ENCODE measurements at places on chromosomes 16 and 17. TPM values are rescaled to one million over a fixed set of nuclear protein-coding genes. Genes with fewer than 3 reads are reported as not detected.
A peak's percentile ranks its signal among the peaks of the same experiment; 100 is the strongest.

DNA sequence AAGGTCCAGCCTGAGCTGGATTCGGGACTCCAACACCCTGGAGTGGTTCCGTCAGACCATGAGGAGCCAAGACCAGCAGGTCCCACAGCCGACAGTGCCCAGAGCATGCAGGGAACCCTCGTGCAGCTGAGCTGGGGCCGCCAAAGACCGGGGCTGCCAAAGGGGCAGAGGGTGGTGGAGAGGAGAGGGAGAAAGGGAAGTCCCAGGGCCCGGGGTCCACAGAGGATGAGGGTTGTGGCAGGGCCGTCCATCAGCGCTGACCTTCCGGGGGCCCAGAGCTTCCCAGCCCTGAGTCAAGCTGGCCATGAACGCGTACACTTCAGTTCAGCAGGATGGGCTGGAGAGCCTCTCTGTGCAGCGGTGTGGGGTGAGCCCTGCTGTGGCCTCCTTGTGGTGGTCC, 6.7 kb upstream of the CAPN15 start:
- no peak for DNase-seq

- no peak for DNase-seq
These were observed 14.2 kb upstream of the ADGRG3 start for GRCh38 chr16:57653936-57654335.

- DNase-seq, result no peak
These were observed 20.7 kb downstream of the CPNE2 start for GRCh38 chr16:57113042-57113453.

- no peak for DNase-seq
These were observed 26.9 kb upstream of the CLEC18A start for GRCh38 chr16:69924041-69924775.

- no peak for DNase-seq
These were observed 49.0 kb downstream of the RHOT1 start for GRCh38 chr17:32191306-32191705.

- DNase-seq, result no peak
These were observed 6.5 kb upstream of the CTCF start for GRCh38 chr16:67555795-67556212.

DNA sequence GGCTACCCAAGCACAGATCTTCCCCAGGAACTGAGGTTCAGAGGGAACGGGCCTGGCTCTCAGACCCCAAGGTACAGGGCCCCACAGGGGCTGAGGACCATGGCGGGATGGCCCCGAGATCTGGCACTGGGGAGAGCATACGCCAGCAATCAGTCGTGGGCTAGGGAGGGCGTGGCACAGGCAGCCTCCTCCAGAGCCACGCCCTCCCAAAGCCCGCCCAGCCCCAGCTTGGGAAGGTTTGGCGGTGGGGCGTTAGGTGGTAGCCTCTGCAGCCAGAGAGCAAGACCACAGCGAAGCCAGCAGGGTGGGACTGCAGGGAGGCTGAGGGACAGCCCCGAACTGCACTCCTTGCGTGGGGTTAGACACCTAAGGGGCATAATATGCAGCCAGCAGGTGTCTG, 11.6 kb downstream of the WNT9B start:
- DNase-seq, result no peak

DNA sequence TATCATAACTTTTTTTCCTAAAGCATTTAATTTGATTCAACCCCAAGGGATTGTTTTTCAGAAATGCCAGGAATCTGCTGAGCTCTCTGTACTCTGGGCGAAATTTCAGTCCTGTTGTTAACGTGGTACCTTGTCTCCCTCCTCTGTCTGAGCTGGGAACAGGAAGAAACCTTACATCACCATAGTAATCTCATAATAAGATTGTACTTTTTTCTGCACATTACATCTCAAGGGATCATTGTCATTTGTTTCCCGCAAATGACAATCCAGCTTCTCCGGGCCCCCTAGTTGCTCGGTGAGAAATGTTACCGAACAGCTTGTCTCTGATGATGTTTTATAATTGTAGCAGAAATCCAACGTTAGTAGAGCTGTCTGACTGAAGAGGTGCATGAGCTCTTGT, 152.7 kb upstream of the ERCC4 start:
- no peak for DNase-seq

DNA sequence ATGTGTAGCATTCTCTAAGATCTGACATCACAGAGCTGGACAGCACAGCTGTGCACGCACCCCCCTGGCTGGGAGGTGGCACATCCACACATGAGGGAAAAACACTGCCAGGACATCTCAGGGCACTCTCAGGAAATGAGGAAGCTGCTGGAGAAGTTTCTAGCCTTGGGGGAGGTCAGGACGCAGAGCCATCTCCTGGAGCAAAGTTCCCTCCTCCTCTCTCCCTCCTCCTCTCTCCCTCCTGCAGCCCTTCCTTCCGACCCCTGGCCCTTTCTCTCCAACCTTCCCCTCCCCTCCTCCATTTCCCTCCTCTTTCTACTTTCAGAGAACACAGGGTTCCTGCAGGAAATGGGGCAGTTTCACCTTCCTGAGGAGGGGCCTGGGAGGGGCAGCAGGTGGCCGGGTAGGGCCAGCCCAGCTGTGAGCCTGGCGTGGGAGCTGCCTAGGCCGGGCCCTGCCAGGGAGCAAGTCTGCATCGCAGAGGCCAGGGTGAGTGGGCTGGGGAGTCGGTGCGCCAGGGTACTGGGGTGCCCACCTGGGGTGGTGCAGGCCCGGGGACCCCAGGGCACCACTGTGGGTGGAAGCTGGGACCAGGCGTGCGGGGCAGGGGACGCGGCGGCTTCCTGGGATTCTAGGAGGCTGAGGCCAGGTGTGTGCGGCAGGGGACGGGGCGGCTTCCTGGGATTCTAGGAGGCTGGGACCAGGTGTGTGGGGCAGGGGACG, at the start of gene DPEP1:
TSS of gene DPEP1 (plus strand) at position 412 of the 723 bp plus-strand sequence. CDS start 16,769 bp downstream, outside the sequence.
- DNase-seq, result no peak

- no peak for DNase-seq
These were observed 96.5 kb downstream of the GOSR1 start for GRCh38 chr17:30573603-30574175.

DNA sequence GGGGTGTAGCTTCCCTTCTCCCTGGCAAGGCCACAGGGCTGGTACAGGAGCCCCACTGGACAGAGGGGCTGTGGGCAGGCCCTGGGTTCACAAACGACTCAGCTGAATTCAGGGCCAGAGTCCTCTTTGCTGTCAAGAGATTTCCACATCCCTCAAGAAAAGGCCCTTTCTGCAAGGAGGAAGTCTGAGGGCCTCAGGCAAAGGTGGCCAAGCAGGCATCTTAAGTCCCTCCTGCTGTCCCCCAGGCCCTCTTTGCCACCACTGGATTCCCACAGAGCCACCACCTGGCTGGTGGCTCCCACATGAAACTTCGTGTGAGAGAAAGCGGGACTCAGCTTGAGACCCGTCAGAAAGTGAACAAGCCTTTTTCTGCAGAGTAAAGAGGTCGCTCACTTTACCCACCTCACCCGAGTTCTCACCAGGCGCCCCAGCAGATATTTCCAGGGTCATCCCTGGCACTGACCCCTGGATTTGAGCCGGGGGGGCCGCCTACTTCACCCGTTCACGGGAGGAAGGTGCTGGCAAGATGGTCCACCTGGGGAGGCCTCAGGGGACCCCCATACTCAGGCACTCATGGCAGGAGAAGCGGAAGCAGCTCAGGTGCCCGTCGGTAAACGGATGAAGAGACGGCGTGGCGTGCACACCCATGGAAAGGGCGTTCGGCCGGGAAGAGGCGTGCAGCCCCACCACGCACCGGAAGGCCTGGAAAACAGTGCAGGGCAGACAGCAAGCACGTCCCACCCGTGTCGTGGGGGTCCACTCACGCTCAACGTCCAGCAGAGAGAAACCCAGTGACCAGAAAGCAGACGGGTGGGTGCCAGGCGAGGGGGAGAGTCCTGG, 3.6 kb downstream of the RNF166 start:
- DNase-seq, result no peak

DNA sequence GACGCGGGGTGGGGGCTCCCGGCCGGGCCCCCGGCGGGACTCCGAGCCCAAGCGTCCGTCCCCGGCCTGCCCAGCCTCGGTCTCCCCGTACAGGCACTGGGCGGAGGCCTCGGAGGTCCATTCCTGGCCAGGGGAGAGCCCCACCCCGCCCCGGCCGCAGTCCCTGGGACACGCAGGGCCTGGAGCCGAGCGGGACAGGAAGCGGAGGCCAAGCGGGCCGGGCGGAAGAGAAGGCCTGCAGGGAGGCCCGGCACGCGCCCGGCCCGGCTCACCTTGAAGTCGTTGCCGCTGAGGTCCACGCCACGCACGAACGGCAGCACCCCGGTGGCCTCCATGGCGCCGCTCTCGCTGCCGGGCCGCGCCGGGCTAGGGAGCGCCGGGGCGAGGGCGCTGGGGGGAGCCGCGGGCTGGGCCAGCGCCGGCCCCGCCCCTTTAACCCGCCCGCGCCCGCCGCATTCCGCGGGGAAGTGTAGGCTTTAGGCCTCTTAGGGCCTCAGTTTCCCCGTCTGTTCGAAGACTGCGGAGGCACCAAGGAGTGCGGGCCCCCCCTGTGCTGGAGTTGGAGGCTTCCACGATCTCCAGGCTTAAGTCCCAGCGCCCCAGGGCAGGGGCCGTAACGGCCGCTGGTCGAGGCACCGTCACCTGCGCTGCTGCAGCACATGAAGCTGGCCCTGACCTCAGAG, at the start of gene FLII:
TSS of gene FLII (minus strand) at position 383 of the 683 bp plus-strand sequence. CDS start at position 335, 48 bp downstream.
- peak; percentile 61 for DNase-seq

GRCh38 chr16:86757704-86758040, 179.3 kb downstream of the FOXL1 start:
- no peak for DNase-seq

- no peak for DNase-seq
These were observed 15.9 kb downstream of the SOX9 start for GRCh38 chr17:72136692-72137091.

- no peak for DNase-seq
These were observed 21.6 kb downstream of the C17orf58 start for GRCh38 chr17:67974598-67975066.

DNA sequence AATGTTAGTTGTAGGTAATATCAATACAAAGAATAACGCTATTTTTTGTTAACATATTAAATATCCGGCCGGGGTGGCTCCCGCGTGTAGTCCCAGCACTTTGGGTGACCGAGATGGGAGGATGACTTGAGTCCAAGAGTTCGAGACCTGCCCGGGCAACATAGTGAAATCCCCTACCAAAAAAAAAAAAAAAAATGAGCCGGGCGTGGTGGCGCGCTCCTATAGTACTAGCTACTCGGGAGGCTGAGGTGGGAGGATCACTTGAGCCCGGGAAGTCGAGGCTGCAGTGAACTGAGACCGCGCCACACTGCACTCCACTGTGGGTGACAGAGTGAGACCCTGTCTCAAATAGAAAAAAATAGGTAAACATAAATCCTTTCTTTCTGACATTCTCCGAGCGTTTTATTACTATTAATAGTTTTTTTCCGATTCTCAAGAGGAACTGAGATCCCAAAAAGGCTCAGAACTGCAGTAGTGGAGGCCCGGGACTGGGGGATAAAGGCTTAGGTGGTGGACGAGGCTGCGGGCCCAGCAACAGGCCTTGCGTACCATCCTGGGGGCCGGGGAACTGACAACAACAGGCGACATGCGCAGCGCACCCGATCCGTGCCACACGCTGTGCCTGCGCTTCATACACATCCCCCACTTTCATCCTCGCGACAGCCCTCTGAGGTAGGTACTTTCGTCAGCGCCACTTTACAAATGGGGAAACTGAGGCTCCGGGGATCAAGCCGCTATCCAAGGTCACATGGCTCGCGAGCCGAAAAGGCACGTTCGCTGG, 919 bp downstream of the N4BP1 start:
- DNase-seq, result peak; percentile 72

DNA sequence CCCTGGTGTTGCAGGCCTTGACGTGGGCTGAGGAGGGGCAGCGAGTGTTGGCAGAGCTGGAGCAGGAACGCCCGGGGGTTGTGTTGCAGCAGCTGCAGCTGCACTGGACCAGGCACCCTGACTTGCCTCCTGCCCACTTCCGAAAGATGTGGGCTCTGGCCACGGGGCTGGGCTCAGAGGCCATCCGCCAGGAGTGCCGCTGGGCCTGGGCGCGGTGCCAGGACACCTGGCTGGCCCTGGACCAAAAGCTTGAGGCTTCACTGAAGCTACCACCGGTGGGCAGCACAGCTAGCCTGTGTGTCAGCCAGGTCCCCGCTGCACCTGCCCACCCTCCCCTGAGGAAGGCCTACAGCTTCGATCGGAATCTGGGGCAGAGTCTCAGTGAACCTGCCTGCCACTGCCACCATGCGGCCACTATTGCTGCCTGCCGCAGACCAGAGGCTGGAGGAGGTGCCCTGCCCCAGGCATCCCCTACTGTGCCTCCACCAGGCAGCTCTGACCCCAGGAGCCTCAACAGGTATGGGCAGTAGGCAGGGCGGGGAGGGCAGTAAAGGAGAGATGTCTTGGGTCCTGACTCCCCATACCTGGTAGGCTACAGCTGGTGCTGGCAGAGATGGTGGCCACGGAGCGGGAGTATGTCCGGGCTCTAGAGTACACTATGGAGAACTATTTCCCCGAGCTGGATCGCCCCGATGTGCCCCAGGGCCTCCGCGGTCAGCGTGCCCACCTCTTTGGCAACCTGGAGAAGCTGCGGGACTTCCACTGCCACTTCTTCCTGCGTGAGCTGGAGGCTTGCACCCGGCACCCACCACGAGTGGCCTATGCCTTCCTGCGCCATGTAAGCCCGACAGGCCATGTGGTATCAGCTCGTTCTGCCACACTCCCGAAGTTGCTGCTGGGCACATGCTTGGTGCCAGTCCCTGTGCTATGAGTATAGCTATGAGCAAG, 5.6 kb downstream of the PLEKHG4 start:
- peak; percentile 75 for DNase-seq

- DNase-seq, result no peak
These were observed 67.4 kb downstream of the MAP2K4 start for GRCh38 chr17:12088035-12088434.

DNA sequence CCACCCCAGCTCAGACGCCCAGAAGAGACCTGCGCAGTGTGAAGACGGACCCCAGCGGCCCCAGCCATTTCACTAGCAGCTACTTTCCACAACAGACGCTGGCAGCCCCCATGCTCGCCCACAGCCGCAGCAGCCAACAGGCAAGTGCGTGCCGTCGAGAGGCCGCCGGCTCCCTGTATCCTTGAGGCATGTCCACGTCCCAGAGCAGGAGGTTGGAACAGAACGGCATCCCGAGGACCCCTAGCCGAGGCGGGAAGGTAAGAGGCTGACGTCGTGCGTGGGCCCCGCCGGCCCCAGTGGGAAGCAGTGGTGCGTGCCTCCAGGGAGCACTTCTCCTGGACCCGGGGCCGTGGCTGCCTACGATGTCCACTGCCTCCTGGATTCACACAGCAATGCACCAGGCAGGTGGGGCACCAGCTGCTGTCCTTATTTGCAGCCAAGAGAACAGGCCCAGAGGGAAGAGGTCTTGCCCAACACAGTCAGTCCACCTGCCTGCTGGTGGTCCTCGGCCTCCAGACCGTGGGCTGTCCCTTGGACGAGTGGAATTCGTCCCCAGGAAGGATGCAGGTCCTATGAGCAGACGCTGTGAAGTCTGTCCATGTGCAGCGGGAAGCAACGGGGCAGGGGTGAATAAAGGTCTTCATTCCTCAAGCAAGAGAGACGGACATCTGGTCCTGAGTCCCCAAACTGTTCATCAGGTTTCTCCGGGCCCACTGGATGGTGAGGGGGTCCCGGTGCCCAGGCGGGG, 38.5 kb downstream of the SLC7A5 start:
- no peak for DNase-seq

- no peak for DNase-seq
These were observed 693 bp downstream of the CLDN7 start for GRCh38 chr17:7261379-7262191.

Gene CCL23
- not detected for total RNA-seq

Gene SLC7A6OS
- total RNA-seq, result 14.3 TPM

Gene ASGR1
- not detected for total RNA-seq

Gene AATK
- 10.5 TPM for total RNA-seq

Gene CENPN
- 13.9 TPM for total RNA-seq

Gene FOXC2
- not detected for total RNA-seq

Gene HOXB1
- total RNA-seq, result not detected

Gene MRM1
- total RNA-seq, result 3.5 TPM

Gene CTRB2
- total RNA-seq, result not detected

Gene RBFOX1
- not detected for total RNA-seq

Gene MT1A
- total RNA-seq, result 3.3 TPM

Gene TBC1D26
- not detected for total RNA-seq

All from stomach (tissue), 19 donors.